ENCODE measurements at places on chromosomes 12 and 14.
A peak's percentile ranks its signal among the peaks of the same experiment; 100 is the strongest.

DNA sequence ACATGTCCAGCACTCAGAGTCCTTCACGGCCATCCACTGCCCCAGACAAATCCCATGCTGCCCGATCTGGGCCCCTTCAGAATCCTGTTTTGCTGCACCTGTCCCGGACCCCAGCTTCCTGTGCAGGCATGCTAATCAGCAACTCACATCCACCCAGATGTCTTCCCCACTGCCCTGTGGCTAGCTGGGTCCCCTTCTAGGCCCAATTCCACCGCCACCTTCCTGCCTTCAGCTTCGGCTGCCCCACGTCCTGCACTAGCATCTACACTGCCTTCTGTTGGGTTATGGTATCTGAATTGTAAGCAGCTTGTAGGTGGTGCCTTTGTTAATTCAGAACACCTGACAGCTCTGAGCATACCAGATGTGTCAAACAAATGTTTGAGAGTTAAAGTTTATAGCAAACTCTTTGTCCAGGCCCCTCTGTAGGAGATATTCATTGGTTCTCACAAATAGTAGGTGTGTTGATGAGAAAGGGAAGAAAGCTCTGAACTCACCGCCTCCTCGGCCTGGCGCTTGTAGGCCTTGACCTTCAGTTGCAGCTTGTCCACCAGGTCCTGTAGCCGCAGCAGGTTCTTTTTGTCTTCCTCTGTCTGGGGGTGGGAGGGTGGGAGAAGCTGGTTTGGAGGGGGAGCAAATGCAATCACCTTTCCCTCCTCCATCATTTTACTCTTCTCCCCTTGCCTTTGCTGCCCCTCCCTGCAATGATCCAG is 6.0 kb downstream of the CMTM5 start:
- no peak for DNase-seq

- DNase-seq = no peak
Observed at GRCh38 chr12:65510584-65511050, 232.1 kb downstream of the MSRB3 start.

DNA sequence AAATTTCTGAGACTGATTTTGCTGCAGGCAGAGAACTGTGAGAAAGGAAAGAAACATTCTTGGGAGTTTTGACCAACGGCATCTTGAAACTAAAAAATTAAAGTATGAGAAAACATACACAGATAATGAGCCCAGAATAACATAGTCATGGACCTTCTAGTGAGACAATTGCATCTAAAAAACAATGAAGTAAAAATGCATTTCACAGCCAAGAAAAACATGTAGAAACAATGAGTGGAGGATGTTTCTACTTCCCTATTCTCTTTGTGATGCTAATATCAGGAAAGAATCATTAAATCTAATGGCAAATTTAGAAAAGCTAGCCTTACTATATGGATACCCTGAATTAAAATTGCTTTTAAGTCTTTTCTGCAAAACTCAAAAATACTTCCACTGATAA is 12.2 kb upstream of the PLEKHG7 start:
- no peak for DNase-seq

- DNase-seq = no peak
Observed at GRCh38 chr12:71214511-71215285, 56.9 kb upstream of the TSPAN8 start.

- DNase-seq = no peak
Observed at GRCh38 chr12:121755591-121755990, 37.9 kb downstream of the RHOF start.

DNA sequence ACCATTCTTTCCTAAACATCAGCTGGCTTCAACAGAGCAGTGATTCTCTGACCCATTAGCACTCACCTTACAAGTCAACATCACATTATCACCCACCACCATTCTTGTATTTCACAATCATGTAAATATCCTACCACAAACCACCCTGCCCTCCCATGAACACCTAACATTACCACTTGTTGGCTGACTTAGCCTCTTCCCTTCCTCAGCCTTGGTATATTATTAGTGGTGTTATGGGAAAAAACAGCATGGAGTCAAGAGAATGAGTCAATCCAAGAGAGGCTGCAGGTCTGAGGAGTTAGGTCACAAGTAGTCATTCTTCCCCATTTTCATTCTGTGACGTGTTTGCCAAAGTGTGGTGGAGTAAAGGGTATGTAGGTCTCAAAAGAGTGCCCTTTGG is 22.3 kb upstream of the MGP start:
- DNase-seq = no peak

DNA sequence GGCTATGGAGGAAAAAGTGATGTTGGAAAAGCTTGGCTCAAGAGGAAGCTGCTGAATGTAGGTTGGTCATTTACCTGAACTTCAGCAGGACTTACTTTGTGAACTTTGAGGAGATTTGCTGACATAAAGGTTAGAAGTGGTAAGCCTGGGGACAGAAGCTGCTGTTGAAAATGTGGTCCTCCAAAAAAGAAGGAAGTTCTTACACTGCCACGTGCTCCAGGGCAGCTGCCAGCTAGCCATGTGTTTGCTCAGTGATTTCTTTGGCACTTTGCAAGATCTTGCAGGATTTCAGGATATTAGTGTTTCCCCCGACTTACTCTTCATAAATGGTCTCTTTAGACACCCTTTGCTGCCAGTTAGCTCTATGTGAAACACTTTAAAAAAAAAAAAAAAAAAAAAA is 14.8 kb upstream of the DYRK2 start:
- DNase-seq = no peak

GRCh38 chr12:28698553-28698952 is 450.5 kb upstream of the FAR2 start:
- no peak for DNase-seq

DNA sequence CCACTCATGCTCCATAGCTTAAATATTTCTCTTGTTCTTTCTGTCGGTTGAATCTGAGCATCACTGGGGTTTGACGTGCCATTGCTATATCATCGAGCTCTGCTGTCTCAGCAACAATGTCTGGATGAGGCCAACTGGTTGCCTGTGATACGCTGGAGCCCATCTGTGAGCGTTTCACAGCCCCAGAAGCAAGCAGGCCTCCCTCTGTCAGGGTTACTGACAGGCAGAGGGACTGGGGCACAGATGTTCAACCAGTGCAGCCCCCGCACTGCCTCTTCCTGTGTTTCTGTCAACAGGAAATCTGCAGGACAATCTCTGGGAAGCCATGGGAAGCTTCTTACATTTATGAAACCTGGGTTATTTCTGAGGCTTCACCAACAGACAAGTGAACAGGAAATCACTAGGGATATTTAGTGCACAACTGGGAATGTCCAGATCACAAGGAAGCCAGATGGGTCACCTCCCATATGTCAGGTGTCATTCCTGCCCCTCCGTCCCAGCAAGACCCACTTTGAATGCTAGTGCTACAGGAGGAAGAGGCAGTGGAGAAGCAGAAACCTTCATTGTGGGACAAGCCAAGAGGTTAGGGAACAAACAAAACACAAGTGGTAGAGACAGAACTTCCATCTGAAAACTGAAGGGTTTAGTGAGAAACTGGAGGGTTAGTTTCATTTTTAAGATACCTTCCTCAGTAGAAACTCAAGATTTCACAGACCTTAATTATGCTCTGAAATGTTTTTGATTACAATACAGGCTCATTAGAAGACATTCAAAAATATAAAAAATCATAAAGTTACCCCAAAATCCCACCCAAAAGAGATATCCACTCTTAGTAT is 24.1 kb downstream of the DMAC2L start:
- no peak for DNase-seq

GRCh38 chr12:95633049-95633731 is 81.9 kb upstream of the USP44 start:
- no peak for DNase-seq

DNA sequence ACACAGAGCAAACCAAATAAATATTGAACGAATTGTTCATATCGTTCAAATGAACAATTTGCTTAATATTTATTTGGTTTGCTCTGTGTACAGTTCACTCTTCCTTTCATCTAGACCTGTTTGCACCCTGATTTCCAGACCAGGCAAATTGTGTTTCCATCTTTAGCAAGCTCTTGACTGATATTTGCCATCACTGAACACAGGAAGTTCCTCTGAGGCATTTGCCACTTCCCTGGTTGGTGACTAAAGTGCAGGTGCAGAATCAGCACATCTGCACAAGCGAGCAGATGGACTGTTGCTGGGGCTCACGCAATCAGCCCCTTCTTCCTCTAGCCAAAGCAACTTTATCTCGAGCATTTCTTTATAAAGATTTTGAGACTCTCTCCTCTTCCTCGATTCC is 112.9 kb downstream of the DAAM1 start:
- no peak for DNase-seq

DNA sequence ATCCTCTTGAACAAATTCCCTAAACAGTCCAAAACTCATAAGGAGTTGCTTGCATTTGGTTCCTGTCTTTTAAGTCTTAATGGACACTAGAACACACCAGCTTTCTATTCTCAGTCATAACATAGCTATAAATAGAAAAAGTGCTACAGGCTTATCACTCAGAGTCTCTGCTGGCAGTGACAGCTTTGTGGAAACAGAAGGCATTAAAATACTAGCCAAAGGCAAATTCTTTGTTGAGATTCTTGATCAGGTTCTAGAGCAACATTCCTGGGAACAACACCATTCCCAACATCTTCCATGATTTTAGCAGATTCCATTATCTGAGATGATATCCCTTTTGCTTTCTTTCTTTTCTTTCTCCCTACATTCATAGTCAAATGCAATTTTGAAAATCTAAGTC is 207.7 kb upstream of the PLEKHG7 start:
- DNase-seq = no peak

- no peak for DNase-seq
Observed at GRCh38 chr12:11877102-11877826, 193.5 kb upstream of the BCL2L14 start.

DNA sequence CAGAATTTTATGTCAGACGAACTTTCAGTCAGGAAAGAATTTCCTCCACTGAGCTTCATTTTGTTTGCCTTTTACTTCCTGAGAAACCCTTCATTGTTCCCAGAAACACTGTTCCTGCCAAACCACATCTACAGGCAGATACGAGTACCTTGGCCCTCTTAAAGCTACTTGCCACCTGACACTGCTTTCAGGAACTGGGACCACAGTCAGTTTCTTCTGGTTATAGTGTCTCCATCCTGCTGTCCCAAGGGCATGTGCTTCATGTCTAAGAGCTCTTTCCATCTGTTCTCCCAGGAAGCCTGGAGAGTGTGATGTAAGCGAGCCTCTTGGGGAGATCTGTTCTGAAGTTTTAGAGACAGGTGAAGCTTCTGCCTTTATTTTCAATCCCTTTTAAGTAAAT is 161.7 kb upstream of the PLEKHA5 start:
- peak; percentile 14 for DNase-seq

GRCh38 chr14:94143239-94143638 is 13.8 kb upstream of the IFI27L2 start:
- DNase-seq = no peak
